AML-193 (cell line): ENCODE measurements at places on chromosomes 3 and 15.

DNA sequence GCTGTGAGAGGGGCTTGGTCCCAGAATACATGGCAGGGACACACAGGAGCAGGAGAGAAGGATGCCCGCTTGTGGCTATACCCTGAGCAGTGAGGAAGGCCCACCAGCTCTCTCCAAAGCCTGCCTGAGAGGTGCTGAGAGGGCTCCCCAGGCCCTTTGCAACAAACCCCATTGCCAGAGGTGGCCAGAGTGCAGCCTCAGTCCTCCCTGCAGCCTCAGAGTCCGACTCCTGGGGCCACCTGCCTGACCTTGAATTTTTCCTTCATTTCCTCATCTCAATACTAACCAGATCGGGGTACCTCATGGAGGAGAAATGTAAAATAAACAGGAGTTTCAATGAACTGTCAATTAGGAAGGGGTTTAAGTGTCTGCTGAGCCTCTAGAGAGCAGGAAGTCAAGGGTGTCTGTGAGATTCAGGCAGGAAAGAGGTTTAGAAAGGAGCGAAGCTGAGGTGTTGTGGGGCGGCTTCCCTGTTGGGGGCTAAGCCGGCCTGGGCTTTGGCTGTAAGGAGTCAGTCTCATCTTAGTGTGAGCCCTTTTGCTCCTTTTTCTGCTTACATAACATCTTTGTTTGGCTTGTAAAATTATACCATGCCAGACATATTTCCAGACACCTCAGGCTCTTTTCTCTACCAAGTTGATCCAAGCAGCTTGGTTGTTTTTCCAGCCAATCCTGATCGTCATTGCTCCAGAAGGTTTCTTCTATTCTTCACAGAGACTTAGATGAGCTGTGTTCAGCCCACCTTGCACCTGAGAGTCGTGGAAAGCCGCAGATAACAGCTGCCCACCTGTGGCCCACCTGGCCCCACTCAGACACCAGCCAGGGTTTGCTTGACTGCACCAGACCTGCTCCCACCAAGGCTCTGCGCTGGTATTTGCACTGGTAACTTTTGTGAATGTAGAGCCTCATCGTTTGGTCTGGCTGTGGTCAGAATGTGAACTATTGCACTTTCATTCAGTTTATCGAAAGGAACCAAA is 36.7 kb downstream of the CMTM7 start:
- DNase-seq: no peak

GRCh38 chr3:127161973-127162579 is 30.9 kb upstream of the PRR23E start:
- DNase-seq: no peak

GRCh38 chr15:69666441-69666882 is 213.8 kb downstream of the RPLP1 start:
- DNase-seq: peak; percentile 9

DNA sequence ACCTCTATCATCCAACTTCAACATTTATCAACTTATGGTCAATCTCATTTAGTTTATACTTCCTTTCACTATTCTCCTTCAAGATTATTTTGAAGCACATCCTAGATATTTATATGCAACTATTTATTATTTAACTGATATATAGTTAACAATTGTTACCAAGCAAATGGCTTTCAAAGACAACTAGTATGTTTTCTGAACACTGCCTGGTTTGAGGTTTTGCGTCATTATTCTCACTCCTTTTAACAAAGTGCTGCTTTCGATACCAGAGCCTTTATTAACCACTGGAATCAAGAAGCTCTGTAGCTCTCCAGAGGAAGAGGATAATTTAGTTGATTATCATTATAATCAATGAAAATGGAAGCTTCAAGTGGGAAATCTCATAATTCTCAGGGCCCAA is 19.6 kb downstream of the ZIC1 start:
- DNase-seq: no peak

GRCh38 chr3:151925876-151926275 is 52.4 kb downstream of the SUCNR1 start:
- DNase-seq: no peak

- no peak for DNase-seq
Measured at GRCh38 chr15:29386523-29386922, 116.9 kb upstream of the NSMCE3 start.

DNA sequence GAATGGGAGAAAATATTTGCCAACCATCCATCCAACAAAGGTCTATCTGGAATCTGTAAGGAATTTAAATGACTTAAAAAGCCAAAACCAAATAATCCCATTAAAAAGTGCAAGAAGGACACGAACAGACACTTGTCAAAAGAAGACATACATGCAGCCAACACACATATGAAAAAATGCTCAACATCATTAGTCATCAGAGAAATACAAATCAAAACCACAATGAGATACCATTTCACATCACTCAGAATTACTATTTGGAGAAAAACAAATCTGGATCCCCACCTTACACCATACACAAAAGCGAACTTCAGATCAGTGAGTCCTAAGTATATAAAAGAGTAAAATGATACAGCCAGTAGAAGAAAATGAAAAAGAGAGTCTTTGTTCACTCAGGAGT is 58.6 kb upstream of the MNS1 start:
- no peak for DNase-seq

- DNase-seq: no peak
Measured at GRCh38 chr3:102089239-102089638, 239.9 kb downstream of the NFKBIZ start.

GRCh38 chr3:60754617-60755016 is 496.6 kb downstream of the FHIT start:
- DNase-seq: peak; percentile 64

DNA sequence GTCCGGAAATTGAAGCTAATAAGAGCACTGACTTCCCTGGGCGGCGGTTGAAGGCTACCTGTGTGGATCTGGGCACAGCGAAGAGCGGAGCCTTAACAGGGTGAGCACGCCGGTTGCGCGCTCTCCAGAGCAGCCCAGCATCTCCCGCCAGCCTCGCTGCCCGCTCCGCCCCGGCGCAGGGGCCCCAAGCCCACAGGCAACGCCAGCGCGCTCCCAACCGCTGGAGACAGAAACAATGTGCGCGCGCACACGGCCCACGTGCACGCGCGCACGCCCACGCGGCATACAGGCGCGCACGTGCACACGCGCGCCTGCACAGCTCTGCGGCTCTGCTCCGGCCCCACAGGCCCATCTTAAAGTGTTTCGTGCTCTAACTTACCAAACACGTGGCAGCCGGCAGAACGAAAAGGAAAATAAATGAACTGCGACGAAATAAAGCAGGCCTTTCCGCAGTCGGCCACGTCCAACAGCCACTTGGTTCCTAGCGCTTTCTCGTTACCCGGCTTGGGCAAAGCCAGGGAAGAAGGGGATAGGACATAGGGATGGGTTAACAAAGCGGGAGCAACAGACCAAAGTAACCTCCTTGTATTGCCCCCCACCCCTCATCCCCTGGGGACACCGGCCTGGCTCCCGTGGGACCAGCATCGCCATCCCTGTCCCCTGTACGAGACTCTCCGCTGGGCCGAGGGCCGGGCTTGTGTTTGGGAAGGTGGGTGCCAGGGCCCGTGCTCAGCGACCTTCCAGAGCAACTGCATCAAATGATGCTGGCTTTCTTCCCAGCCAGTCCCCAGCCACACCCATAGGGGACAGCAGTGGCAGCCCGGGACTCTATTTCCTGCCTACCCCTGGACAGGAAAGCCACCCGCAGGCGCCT is 203.7 kb downstream of the ABHD5 start:
- DNase-seq: no peak

DNA sequence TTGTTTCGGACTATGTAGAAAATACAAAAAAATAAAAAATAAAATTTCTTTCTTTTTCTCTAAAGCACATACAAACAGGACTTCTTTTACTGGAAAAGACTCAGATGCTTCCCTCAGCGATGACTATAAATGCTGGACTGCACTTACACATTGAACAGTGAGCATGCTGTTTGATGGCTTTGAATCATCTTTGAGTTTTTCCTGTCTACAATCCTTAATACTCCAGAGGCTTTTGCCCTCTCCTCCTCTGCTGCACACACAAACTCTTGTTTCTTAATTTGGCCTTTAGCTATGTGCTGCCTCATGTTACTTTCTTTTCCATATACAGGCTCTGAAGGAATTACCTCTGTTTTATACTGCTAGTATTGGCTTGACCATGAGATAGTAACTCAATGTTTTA is 575.1 kb downstream of the EPHA3 start:
- DNase-seq: no peak

GRCh38 chr3:195540511-195540910 is 2.6 kb downstream of the PPP1R2 start:
- no peak for DNase-seq

- DNase-seq: no peak
Measured at GRCh38 chr3:195023989-195024388, 247.0 kb downstream of the XXYLT1 start.

DNA sequence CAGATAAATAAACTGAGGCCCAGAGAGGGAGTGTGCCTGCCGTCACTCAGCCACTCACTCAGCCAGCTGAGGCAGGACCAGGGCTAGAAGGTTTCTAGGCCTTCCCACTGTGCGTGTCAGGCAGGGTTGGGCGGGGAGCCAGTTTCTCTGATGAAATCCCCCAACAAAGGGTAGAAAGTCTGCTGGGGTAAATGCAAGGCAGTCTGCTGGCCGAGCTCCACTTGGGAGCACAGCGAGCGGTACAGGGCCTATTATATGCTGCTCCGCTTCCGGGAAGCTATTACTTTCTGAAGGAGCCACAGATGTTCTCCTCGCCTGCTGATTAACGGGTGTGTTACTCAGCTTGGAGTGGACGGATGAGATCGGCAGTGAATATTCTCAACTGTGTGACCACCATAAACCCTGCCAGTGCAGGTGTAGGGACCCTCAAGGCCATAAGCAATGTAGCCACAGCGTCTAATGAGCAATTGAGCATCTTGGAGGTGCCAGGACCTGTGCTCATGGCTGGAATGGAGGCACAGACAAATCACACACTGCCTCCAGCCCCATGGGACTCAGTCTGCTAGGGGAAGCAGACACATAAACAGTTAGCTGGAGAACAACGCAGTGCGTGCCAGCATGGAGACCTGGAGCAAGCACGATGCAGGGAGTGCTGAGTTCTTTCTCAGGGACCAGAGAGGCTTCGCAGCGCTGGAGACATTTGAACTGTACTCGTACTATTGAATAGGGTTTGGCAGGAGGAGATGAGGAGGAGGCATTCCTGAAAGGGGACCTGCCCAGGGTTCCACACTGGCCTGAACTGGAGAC is 42.1 kb downstream of the CORO2B start:
- no peak for DNase-seq

DNA sequence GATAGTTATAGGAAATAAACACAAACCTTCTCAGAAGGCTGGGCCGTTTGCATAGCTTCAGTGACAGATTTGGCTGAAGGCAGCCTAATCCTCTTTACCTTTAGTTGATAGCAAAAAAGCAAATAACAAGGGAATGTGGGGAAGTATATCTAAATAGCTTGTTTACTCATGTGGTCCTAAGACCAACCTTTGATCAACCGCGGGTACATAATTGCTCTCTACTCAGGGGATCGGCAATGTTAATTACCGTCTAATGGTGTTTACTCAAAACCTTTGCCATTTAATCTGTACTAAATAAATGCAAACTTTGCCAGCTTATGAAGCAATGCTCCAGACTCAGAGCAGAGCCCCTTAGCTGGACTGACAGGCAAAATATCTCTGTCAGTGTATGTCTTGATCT is 51.6 kb downstream of the EIF3J start:
- no peak for DNase-seq

DNA sequence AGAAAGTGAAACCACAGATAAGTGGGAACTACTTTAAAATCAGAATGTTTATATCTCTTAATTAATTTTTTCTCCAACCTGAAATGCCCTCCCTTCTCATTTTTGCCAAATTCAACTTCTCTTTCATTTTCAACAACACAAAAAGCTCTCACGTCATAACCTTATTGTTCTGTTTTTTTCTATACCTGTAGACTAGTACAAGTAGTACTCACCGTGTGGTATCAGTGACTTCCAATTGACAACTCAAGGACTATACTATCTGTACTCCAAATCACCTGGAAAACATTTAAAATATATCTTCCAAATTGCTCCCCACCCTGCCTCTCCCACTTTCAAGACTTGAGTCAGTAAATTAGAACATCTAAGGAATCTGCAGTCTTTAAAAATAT is 72.8 kb upstream of the ZNF280D start:
- no peak for DNase-seq

- no peak for DNase-seq
Measured at GRCh38 chr15:100082761-100083402, 258.9 kb downstream of the ADAMTS17 start.

DNA sequence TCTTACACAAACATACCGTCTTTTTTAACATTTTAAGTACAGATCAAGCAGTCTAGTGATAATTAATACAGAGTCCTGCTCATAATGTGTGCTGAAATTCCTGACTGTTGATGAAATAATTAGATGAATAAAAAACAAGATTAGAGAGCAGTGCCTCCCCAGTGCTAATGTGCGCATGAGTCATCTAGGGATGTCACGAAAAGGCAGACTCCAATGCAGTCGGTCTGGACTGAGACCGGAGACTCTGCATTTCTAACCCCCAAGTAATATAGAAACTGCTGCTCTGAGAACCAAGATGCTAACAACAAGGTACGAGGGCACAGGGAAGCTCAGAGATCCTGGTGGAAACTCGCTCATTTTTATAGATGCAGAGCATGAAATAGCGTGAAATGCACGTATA is 61.4 kb downstream of the COL8A1 start:
- DNase-seq: no peak

- DNase-seq: no peak
Measured at GRCh38 chr15:88223084-88223483, 33.5 kb downstream of the NTRK3 start.
